ENCODE measurements at places on chromosomes 13 and 19.

DNA sequence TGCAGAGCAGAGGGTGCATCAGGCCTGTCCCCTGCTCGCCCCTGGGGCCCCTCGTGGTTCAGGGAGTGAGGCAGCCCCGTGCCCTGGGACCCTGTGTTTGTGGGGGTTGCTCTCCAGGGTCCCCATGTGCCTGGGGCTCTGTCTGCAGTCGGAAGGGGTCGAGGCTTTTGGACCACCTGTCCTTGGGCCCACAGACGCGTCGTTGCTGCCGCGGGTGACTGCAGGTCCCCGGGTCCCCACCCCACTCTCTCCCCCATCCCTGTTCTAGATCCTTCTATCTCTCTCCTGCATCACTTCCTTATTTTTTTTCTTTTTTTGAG is 1.9 kb downstream of the PCSK4 start:
- DNase-seq, result no peak

DNA sequence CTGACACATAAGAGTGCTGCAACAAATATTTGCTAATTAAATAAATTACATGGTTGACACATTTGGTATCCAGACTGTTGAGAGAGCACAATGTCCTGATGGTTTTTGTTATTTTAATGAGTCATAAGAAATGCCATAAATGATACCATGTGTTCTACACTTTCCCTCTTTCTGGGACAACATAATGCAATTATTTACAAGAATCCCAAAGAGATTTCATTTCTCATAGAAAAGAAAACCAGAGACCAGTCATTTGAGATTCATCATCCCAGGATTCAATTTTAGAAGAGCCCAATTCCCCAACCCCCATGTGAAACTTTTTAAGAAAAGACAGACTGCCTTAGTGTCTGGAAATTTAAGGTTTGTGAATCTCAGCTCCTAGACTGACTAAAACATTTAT is 399.6 kb downstream of the DCT start:
- DNase-seq, result no peak

GRCh38 chr13:79492313-79492798 is 11.4 kb downstream of the NDFIP2 start:
- no peak for DNase-seq

DNA sequence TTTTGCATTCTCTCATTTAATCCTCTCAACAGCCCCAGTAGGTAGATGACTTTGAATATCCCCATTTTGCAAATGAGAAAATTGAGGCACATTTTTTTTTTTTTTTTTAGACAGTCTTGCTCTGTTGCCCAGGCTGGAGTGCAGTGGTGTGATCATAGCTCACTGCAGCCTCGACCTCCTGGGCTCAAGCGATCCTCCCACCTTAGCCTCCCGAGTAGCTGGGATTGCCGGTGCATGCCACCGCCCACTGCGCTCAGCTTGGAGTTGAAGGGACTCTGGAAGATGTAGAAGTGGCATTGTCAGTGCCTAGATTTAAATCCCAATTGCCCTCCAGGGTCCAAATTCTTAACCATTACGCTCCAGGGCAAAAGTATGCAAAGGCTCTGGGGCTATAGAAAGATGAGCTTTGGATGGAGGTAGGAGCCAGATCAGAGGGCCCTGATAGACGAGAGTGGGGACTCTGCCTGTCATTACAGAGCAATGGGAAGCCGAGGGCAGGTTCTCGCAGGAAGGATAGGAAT is 813 bp upstream of the MCOLN1 start:
- no peak for DNase-seq

DNA sequence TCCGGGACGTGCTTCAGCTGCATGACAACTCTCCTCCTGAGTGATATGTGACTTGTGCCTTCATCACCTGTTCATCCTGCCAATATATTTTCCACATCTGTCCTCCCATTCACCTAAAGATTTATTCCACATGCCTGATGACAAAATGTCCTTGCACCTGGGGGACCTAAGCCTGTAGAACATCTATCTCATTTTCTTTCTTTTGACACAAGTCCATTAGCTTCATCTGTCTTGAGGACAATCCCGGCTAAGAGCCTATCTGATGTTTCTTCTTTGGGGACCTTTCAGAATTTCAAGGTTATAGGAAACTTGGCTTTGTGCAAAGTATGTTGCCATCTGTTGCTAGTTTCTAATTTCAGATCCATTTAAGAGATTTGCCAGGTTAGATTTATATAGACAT is 41.1 kb downstream of the ITGBL1 start:
- no peak for DNase-seq

GRCh38 chr13:27455331-27455855 is 5.0 kb upstream of the MTIF3 start:
- no peak for DNase-seq

DNA sequence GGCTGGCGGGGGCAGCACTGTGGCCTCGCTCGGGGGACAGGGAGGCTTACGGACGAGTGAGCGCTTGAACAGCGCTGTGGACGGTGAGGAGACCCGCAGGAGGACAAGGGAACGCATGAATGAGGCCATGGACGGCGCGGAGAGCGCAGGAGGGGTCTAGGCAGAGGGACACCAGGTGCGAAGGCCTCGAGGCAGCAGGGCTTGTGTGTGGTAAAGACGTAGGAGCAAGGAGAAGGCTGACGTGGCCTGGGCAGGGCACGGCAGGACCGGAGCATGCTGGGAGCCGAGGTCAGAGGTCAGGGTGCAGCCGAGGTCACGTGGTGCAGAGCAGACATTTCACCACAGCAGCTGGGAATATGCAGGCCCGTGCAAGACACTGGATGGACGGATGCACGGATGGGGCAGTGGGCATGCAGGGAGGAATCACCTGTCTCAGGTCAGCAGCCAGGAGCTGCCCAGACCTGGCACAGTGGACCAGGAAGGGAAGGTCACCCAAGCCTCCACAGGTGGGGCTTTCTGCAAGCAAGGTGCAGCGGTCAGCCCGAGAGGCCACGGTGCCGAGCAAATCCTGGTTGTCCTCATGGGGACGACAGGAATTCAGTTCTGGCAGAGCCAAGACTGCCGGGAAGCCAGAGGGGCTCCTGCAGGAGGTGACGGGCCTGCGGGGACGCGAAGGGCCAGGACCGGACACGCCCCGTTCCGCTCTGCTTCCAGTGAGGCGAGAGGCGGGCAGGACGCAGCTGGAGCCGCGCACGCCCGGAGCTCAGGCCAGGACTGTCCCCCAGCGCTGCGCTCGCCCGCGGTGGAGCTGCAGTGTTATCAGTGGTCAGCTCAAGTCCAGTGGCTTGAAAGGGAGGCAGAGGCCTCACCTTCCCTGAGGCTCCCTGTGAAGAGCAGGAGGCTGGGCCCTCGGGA is 72.2 kb downstream of the RASA3 start:
- DNase-seq, result no peak

GRCh38 chr13:46961719-46962118 is 64.9 kb upstream of the HTR2A start:
- peak; percentile 86 for DNase-seq

DNA sequence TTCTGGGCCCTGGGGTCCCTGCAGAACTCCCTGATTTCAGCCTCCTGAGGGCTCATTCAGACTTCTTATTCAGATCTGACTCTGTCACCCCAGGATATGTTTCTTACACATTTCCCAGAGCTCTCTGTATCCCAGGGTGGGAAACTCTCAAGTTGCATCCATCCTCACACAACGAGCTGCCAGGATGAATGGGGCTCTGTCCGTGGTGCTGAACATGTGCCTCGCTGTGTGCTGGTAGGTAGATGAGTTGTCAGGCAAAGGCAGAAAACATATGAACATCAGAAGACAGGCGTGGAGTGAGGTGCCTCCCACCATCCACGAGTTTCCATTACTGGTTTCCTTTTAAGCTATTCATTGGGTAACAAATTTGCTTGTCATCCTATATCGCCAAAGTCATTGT is 11.4 kb upstream of the IGFL1 start:
- no peak for DNase-seq

- DNase-seq, result peak; percentile 93
These were observed 102.6 kb upstream of the MYCBP2 start for GRCh38 chr13:77429320-77430142.
